ENCODE measurements at places on chromosomes 1 and 21.

DNA sequence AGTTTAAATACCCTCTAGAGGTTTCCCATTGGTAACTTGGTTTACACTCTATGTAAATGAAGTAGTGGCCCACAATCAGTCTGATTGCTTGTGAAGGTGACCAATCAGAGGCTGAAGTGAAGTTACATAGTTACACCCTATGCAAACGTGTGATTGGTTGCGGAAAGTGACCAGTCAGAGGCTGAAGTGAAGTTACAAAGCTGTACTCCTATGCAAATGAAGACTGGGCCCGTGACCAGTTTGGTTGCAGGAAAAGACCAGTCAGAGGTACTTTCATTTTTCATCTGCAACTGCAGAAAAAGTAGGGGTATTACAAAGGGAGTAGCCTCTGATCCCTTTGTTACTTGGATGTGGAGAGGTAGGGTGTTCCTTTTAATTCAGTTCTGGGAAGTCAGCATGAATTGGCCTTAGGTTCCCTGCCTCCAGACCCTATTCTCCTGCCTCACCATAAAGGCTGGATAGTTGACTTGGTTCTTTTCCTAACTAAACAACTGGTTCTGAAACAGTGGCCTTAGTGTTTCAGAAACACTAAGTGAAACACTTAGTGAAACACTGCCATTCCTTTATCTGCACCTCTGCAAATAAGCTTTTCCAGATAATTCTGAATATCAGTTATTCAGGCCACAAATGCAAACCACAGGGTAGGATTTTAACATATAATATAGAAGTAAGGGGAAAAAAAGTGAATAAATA is 39.3 kb downstream of the MAGI3 start:
- no peak for DNase-seq

DNA sequence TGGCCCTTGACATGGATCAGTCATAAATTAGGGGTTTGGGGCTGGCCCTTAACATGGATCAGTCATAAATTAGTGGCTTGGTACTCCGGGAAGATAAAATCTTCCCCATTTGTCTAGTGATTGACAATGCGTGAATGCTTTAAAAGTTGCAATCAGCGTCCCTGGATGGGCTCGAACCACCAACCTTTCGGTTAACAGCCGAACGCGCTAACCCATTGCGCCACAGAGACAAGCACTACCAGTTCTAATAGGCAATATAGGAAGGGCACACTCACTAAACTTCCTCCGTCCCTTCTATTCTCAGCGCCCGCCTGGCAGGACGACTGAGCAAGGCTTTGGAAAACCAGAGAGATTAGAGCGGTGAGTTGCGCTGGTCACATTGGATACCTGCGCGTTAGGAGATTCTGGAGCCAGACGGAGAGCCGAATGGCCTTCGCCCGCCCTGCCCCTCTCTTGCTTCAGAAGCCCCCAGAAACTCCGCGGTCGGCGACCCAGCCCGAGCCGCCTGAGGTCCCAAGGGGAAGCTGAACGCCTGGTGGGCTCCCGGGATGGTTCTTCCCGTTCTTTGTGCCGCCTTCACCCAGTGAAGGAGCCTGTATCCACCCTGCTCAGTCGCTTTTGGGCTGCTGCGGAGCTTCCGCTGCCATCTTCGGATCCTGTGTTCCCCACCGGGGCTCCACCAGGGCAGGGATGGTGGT is 235.9 kb downstream of the FAM72C start:
- DNase-seq, result no peak

DNA sequence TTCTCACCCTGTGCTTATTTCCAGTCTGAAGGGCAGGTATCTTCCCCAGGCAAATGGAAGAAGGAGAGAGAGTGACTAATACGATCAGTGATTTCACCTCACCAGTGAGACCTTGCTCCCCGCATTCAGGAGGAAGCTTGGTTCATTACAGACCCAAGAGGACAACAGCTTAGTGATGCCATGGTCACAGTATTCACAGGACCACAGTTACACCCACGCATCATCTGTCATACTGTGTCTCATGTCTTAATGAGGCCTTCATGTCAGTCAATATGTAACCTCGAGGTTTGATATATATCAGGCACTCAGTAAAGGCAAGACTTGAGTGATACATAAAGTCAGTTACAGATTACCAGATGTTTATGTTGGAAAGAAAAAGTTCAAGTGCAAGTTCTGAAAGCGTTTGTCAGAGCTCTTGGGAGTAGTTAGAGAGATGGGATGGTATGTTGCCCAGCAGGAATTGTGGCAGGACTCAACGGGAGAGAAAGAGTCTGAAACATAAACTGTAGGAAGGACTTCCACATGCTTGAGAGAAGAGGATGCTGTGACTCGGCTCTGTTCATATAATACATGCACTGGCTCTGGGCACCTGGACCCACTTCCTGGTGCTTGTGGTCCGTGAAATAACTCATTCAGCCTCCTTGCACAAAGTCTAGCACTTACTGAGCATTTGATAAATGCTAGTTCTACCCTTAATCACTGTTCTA is 33.3 kb downstream of the GNPAT start:
- no peak for DNase-seq

DNA sequence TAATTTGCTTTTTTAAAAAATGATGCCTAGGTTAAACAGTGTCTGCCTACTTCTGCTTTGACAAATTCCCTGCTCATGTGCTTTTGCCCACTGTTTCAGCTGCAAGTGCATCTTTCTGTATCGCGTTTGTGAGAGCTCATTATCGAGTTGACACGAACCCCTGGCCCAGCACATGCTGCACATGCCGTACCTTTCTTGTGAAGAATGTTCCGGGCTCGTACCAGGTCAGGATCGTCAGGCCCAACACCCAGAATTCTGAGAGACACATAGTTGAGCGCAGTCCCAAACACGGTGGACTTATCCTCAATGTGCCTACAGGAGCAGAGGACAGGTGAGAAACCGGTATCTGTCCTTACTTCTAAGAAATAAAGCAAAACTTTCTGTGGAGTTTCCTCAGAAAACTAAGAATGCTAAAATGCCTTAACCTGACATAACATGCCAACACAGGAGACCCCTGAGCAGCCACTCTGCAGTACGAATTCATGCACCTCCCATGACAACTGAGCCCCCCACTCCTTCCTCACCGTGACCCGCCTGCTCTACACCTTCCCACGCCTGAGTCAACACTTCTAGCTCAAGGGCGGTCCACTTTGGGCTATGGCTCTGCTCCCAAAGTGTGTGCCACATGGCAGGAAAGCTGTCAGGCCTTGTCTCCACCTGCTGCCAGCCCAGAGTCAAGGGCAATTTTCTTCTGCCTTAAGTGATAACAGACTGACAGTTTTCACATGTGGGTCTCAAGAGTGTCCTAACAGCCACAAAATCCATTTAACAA is 6.7 kb downstream of the LSS start:
- no peak for DNase-seq

GRCh38 chr1:205977402-205978014 is 25.7 kb downstream of the RAB7B start:
- peak; percentile 78 for DNase-seq

GRCh38 chr1:81410351-81410750 is 390.4 kb upstream of the ADGRL2 start:
- no peak for DNase-seq

GRCh38 chr1:221638595-221638994 is 103.3 kb downstream of the DUSP10 start:
- DNase-seq, result no peak
